ENCODE measurements at places on chromosomes 12 and 14.

DNA sequence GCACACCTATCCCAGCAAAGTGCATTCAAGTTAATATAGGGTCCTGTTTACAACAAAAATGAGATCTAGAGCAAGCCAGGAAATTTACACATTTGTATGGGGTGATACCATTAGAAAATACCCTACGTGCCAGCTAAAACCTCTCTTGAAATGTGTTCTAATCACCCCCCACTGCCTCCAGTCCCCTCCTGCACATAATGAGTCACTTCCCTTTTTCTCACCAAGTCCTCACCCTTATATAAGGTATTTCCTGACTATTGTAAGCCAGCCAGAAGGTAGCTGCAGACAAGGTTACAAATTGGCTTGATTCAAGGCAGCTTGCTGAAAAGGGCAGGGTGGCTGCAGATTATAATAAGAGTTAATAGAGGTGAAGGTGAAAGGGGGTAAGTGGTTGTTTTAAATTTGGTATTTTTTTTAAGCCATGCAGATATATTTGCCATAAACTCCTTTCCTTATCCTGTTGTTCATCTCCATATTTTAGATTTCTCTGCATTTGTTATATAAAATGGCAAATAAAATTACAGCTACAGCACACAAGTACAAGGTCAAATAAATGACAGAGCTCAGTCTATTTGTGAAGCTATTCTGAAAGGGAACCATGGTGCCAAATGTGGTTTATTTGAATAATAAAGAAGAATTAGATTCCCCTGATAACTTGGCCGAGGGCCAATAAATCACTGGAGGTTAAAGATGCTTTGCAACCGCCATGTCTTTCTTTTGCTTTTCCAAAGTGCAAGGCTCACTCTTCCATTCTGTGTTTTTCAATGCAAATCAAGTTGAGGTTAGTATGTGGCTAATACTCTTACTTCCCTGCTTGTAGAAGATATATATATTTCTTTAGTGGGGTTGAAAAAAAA, 385.9 kb downstream of the EGLN3 start:
- DNase-seq, result peak; percentile 94

DNA sequence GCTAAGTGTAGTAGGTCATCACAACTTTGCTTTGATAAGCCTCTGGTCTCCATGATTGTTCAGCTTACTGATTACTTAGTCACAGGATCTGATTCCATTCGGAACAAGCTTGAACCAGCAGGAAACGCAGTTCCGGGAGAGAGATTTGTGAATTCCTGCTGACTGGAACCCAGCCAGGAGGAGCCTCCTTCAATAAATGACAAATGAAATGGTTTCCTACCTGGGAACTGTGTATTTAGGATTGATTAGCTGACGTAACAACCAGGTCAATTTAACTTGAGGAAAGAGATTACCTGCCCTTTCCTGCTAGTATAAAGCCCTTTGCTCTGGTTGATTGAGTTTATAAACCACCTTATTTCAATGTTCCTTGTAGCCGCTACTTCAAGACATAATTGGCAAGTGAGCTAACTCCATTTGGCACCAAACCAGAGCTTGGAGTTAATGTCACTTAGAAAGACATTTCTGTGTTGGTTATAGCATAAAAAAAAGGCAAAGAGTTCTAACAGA, 35.1 kb upstream of the KCNH3 start:
- peak; percentile 84 for DNase-seq

DNA sequence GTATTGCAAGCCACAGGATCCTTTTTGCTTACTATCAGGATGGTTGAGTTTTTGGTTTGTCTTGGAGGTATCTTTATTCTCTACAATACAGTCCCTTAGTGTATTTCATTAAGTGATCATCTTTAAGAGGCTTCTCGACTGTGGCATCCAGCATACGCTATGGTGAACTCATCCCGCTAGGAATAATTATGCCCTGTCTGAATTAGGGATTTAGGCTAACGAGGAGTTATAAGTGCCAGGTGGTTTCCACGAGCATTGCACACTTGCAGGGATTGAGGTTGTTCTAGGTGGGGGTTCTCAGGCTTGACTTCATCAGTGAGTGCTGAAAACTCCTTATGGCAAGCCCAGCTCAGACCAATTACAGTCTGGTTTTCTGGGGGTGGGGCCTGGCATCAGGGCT, 37.2 kb upstream of the RBM19 start:
- DNase-seq, result no peak

DNA sequence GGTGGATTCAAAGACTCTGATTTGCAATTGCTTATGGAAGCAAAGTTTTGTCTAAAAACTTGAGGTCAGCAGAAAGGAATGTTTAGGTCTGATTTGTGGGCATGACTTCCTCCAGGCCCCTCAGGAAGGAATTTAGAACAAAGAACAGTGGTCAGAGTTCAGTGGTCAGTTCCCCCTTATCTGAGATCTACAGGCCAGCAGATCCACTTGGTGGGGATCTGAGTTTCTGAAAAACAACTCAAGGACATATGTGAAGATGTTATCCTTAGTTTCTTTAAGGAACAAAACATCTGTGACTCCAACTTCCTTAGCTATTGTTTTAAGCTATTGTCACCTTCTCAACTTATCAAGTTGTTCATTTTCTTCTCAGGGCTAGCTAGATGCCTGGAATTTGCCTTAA, 28.0 kb upstream of the NAA30 start:
- no peak for DNase-seq

DNA sequence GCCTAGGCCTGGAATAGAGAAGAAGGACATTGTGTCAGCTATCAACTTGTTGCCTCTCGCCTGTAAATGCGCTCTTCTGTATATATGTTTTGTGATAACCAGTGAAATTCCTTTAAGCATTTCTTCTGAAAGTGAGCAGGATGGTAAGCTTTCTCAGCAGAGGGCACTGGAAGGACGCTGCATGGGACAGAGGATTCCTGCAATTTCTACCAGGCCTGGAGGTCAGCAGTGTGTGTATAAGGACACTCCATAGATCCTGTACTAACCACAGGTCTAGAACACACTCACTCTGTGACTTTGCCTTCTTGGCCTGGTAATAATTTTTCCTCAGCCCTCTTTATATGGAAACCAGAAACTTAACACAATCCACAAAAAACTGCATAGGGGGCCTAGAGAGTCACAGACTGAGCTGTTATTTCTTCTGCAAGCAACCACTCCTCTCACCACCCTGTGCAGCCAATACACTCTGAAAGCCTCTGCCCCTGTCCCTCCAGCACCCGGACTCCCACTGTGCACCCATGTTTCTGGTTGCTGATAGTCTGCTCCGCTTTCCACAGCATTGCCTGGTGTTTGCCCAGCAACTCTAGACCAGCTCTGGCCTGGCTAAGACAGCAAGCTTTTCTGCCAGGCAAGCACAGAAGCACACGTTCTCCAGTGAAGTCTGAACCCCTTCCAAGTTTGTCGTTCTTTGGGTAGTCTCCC, 94.0 kb upstream of the RMST start:
- no peak for DNase-seq

- peak; percentile 65 for DNase-seq
Measured at GRCh38 chr14:21913759-21914158, 240.1 kb upstream of the OR4E1 start.

GRCh38 chr14:71486279-71486678, 445.9 kb upstream of the RGS6 start:
- no peak for DNase-seq

DNA sequence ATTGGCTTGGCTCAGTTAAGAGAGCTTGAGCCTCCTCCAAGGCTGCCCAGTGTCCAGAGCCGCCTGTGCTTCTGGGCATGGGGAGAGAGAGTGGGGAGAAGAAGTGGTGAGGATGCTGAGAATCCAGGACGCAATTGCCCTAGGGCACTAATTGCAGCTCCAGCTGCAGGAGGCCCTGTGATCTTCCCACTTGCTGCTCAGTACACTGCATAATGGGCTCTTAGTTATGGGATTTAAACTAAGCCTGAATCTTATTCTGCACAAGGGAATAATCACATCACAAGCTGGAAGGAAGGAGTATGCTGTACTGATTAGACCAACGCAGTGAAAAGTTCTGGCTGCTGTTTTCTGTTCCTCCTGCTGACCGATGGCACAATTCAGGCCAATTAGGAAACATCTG, 101.0 kb upstream of the PRMT8 start:
- no peak for DNase-seq

DNA sequence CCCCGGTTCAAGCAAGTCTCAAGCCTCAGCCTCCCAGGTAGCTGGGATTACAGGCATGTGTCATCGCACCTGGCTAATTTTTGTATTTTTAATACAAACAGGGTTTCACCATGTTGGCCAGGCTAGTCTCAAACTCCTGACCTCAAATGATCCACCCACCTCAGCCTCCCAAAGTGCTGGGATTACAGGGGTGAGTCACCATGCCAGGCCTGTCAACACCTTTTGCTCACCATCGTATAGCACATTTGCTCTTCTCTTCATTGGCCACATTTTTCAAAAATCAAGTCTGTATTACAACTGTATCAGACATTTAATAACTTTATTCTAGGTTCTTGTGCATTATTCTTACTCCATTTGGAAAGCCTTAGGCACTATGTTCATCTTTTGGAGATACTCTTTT, 50.3 kb downstream of the BCAT1 start:
- no peak for DNase-seq

- no peak for DNase-seq
Measured at GRCh38 chr14:95695913-95696312, 9.7 kb downstream of the TCL1B start.

DNA sequence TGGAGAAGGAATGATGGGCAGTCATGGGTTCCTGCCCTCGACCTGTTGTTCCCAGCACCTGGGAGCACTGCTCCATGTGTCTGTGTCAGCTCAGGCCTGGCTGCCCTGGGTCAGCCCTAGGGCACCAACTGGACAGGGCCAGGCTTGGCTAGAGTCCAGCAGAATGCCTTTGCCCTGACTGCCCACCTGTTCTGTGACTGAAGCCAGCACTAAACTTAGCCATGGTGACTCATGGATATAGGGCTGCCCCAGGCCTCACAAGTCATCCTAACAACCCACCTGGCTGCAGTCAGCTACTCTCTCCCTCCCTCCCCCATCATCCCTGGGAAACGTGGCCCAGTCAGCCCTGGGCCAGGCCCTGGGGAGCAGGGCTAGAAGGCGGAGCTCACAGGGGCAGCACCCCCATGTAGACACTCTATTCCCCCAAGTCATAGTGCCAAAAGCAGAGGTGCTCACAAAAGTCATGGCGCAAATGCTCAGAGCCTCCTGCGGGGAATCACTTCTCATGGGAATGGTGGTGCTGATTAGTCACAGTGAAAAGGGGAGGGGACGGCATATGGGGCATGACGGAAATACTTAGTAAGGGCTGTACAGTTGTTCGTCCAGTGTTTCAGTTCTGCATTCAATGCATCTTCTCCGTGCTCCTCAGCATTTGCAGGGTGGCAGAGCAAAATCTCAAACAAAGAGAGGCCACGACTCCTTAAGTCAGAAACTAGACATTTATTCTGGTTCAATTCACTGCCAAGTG, 52.0 kb upstream of the NTF3 start:
- DNase-seq, result no peak

GRCh38 chr12:121713793-121714192, 1.2 kb downstream of the TMEM120B start:
- DNase-seq, result no peak
